Calu3 (cell line): ENCODE measurements at places on chromosomes 2 and 18. TPM values are rescaled to one million over a fixed set of nuclear protein-coding genes. Genes with fewer than 3 reads are reported as not detected.

Gene UGT1A4
- total RNA-seq: 6.1 TPM in 2 replicates

Gene RGPD8
- 2.3 and 2.4 TPM in 2 replicates for total RNA-seq

Gene ARID5A
- total RNA-seq: 9.3 and 11.7 TPM in 2 replicates

Gene CKAP2L
- total RNA-seq: 27.4 and 42.5 TPM in 2 replicates

- no peak for DNase-seq
Measured at GRCh38 chr2:108927405-108927804, 61.6 kb downstream of the EDAR start.

GRCh38 chr2:114082731-114083433 is 193.0 kb downstream of the ACTR3 start:
- no peak for DNase-seq

DNA sequence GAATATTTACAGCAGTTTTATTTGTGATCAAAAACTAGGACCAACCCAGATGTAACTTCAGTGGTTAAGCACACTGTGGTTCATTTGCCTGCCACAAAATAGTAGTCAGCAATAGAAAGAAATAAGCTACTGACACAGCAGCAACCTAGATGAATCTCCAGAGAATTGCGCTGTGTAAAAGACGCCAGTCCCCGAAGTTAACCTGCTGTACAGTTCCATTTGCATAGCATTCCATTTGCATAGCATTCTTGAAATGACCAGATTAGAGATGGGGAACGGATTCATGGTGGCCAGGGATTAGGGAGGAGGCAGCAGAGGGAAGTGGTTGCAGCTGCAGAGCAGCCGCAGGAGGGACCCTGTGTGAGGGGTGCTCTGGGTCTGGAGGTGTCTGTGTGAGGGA is 39.3 kb upstream of the NFATC1 start:
- DNase-seq: no peak

GRCh38 chr18:23878336-23878900 is 136.1 kb upstream of the TTC39C start:
- DNase-seq: no peak

- no peak for DNase-seq
Measured at GRCh38 chr18:36702401-36703013, 126.3 kb downstream of the TPGS2 start.

GRCh38 chr2:119544939-119545475 is 758 bp downstream of the CFAP221 start:
- DNase-seq: peak; percentile 35

DNA sequence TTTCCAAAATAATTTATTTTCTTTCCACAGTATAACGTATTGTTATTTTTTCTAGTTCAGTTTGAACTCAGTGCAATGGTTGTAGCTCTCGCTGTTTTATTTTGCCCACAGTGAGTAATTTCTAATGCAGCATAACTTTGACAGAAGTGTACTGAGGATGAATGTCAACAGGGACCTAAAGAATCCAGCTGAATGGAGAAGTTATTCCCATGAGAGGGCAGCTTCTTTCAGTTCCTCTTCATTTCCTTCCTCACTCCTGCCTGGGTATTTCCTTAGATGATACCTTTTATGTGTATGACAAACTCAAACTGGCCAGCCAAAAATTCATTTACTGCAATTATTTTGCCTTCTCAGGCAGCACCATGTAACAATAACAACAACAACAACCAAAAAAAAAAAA is 1223.1 kb upstream of the ZEB2 start:
- no peak for DNase-seq

- no peak for DNase-seq
Measured at GRCh38 chr2:207514451-207514850, 15.3 kb upstream of the CREB1 start.

DNA sequence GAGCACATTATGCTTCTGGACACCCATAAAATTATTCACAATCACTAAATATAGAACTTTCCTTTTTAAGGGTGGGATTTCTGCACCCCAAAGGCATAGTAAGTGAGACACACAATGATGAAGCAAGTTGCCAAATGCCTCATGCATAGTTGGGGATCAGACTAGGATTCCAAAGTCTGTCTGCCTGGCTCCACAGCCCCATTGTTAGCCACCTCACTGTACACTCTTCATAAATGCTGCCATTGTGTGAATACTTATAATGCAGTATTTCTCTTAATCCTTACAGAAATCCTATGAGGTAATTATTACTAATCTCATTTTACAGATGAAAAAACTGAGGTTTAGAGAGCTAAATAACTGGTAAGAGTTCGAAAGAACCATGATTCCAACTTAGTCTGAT is 738.6 kb downstream of the ERBB4 start:
- no peak for DNase-seq

- DNase-seq: no peak
Measured at GRCh38 chr2:96261328-96262003, 4.3 kb downstream of the TMEM127 start.
